Amniotic epithelial cell (primary cell): ENCODE measurements at places on chromosomes 16 and 17.

GRCh38 chr16:57252148-57252721 lies 7.2 kb downstream of the ARL2BP start:
- no peak for DNase-seq

- peak; percentile 27 for DNase-seq
Observed at GRCh38 chr16:29806641-29807425, 504 bp downstream of the MAZ start.

- no peak for DNase-seq
Observed at GRCh38 chr16:5865236-5865635, 767.6 kb upstream of the EEF2KMT start.

DNA sequence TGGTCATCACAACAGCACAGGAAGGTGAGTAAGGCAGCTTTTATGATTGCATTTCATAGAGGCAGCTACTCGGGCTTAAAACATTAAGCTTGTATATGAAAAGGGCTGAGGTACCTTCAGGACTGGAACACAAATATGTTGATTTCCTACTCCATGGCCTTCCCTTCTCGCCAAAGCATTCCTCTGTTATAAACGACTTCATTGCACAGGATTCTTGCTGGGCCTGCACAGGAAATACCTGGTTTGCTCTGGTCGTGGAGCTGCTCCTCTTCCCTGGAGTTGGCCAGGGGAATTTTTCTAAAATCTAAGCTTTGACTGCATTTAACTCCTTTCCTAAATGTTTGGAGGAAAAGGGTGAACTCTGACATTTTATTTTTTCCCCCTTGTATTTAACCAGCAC lies 49.0 kb downstream of the CHD9 start:
- DNase-seq = no peak

GRCh38 chr17:48202959-48203358 lies 95.4 kb downstream of the SNX11 start:
- no peak for DNase-seq

- DNase-seq = peak; percentile 74
Observed at GRCh38 chr17:511833-512251, 159.2 kb upstream of the RPH3AL start.

DNA sequence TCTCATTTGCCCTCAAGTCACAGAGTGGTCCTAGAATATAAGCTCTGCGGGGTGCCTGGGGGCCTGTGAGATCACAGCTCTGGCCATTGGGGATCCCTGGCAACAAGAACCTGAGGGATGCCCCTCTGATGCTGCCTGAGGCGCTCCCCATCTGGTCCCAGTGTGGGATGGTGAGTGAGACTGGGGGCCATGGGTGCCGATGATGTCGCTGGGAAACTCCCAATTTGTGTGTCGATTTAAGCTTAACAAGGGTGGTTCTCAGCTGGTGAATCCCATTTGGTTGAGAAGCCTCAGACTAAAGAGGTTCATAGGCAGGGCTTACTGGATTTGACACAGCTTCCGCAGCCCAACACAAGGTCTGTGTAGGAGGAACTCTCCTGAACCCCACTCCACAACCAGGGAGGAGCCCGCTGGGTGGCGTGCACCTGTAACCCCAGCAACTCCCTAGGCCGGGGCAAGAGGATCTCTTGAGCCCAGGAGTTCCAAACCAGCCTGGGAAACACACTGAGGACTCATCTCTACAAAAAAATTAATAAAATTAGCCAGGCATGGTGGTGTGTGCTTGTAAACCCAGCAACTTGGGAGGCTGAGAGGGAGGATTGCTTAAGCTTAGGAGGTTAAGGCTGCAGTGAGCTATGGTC lies 63.7 kb upstream of the SIAH1 start:
- no peak for DNase-seq

DNA sequence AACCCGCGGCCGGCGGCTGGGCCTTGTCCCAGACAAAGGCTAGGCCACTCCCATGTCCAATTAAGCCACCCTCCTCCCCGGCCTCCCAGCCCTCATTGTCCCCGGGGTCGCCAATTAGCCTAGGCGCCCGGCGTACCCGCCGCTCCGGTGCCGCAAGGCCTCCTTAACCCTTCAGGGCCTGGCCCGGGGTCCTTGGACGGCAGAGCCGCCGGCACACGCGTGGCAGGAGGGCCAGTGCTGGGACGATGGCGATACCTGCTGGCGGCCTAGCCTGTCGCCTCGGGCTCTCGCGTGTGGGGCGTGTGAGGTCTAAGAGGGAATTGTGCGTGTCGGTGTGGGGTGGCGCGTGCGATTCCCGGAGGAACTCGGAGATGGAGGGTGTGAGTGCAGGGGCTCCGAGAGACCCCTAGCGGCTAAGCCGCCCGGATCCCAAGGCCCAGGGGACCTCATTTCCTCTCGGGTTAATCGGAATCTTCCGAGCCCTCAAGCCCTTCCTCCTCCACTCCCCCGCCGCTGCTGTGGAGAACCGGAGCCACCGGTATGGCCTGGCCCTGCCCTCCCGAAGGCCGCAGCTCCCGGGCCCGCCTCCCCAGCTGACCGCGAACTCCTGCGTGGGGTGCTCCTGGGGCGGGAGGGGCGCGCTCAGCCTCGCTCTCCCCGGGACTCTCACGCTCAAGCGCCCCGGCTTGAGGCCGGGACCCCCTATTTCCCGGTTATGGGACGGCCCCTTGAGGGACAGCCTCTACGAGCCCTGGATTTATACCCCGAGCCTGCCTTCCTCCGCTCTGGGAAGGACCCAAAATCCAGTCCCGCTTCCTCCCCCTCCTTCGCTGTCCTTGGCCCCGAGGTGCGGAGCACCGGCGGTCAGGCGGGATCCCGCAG lies 11.9 kb downstream of the TBX2 start:
- peak; percentile 79 for DNase-seq

DNA sequence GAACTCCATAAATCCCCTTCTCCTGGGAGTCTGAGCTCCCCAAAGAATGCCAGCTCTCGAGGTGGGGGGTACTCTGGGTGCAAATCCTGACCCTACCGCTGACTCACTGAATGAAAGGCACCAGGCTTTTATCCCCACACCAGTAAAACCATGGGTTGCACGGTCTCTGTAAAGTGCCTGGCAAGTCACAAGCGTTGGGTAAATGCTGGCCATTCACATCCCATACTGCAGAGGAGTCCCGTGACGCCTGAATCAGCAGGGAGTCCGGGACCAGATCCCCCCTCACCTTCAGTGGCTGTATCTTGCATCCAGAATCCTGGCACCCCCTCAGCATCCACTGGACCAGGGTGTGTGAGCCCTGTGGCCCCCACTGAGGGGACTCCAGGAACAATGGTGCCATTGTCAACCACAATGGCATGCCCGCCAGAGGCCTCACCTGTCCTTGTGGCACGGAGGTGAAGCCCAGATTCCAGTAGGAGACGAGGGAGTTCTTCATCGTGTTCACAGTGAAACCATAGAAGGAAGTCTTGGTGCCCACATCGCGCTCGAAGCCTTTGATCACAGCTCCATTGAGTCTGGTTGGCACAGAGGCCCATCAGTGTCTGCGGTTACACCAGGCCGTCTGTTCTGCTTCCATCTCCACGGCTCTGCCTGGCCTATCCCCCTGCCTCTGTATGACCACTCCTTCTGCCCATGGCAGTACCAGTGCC lies 13.3 kb downstream of the ST6GALNAC2 start:
- DNase-seq = no peak

GRCh38 chr16:63617990-63618763 lies 1503.7 kb downstream of the CDH11 start:
- DNase-seq = no peak

DNA sequence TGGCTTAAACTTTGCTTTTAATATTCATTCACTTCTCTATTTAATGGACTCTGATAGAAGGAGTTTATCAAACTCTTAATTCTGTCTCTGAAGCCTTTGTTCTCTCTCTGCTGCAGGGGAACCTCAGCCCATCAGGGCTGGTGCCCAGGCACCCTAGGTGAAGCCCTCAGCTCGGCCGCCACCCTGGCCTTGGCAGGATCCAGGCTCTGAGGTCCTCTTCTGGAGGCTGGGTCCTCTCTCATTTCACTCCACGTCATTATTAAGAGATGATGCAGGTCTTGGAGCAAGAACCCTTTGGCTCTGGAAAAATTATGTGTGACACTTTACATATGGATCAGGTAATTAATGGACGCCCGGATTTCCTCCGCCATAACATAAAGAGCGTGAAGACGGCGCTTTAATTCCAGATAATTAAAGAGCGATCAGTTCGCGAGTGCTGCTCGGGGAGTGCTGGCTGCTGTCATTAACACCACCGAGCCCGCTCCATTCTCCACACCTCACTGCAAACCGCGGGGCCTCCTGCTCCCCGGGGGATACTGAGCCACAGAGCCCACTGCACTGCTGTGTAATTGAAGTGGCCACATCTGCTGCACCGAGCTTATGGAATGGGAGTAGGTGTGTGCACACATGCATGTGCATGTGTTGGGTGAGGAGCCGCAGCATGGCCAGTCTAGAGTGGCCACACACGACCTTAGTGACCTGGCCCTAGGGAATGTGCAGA lies 259.4 kb upstream of the TNRC6C start:
- DNase-seq = no peak

DNA sequence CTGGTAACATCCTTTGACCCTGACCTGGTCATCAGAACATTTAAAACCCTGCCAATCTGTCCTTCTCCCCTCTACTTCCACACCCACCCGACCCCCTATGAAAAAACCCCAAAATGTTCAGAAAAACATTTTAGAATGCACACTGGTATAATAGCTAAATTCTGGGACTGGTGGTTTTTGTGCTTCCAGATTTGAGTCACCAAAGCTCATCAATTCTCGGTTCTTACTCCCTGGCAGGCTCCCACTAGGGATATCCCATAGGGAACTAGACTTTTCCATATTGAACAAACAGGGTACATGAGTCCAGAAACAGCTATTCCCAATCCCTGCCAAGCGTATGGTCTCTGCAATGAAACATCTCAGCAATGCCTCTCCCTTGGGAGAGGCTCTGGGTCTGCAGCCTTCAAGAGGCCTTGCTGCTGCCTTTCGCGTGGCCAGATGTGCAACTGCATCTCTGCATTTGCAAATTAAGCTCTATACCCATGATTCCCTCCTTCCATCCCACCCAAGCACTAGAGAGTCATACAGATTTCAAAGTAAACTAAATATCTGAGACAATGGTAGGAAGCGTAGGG lies 67.7 kb downstream of the SMG6 start:
- DNase-seq = no peak

DNA sequence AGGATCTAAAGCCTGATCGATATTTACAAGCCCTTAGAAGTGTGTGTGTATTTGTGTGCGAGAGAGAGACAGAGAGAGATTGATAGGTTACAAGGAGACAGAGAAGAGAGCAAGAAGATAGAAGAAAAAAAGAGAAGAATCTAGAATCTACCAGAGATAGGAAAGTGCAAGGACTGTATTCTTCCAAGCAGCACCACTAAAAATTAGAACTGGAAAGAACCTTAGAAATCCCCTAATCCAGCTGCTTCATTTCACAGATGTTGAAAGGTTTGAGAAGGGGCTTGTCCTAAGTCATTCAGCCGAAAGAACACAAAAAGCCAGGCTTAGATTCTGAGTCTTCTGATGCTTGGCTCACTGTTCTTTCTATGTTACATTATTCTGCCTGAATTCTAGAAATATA lies 92.2 kb downstream of the HS3ST3A1 start:
- DNase-seq = peak; percentile 32

DNA sequence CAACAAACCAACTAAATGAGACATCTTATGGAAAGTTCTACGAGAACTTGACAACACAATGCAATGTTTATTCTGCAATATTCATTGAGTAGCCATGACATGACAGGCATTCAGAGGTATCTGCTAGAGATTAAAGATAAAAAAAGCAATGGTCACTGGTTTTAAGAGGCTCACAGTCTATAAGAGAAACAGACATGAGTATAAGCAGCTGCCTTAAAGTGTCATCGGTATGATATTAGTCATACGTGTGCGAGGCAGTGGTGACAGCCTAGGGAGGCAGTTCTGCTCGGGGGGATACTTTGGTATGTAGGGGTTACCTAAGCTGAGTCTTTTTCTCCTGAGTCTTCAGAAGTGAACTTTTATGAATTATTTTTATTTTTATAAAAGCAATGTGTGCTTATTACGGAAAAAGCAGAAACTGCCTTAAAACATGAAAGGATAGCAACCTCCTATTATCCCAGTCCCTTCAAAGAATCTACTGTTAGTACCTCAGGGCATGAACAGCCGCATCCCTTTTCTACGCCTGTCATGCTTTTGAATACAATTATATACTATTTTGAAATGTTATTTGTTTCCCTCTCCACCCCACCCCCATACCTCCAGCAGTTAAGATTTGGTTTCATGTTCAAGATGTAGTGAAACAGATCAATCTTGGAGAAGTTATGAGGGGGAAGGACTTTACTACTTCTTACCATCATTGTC lies 7.7 kb downstream of the ST6GALNAC1 start:
- peak; percentile 54 for DNase-seq

- DNase-seq = no peak
Observed at GRCh38 chr17:49297141-49297540, 64.9 kb downstream of the ZNF652 start.

GRCh38 chr17:63082273-63082861 lies 116.3 kb downstream of the TANC2 start:
- DNase-seq = peak; percentile 52

GRCh38 chr16:82425661-82426060 lies 201.1 kb upstream of the CDH13 start:
- DNase-seq = no peak

DNA sequence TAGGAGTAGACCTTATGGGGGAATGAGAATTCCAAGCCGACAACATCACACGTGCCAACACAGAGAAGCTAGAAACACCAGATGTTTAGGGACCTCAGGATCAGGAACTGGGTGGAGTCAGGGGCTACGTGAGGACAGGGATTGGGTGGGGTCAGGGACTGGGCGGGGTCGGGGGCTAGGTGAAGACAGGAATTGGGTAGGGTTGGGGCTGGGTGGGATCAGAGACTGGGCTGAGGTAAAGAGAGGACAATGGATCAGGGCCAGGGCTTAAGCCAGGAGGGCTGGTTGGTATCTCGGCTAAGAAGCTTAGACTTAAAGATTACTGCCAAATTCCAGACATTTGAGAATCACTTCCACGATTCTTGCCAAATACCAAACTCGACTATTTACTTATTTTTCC lies 11.6 kb downstream of the TEKT5 start:
- DNase-seq = no peak

DNA sequence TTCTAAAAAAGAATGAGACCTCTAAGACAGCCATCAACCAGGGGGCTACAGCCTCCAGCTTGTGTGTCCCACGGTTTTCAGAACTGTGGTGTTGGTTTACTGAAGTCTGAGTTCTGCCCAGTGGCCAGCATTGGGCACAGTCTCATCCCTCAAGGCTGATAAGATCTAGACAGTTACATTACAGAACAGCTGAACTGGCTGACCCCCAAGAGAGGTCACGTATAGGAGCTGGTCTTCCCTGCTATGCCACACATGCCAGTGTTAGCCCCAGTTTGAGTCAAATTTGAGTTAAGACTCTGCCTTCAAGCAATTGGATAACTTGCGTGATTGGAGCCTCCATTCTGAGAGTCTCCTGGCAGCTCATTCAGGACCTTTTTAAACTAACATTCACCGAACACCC lies 14.8 kb upstream of the NUP93 start:
- no peak for DNase-seq

DNA sequence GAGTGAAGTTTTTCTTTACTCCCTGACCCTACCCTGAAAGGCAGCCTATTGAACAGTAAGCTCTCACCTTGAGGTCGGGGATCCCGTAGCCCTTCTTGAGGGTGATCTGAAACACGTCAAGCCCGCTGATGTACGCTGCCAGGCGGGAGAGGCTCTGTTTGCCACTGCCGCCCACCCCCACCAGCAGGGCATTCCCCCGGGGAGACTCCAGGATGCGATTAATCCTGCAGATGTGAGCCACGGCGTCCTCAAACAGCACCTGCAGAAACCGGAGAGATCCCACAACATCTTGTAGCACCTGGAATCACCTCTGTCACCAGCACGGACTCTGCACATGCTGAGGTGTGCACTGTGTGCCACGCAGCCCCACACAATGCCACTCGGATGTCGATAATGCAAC lies 96.8 kb downstream of the PGS1 start:
- no peak for DNase-seq

GRCh38 chr17:14091367-14091766 lies 22.1 kb downstream of the COX10 start:
- no peak for DNase-seq
